ENCODE measurements at places on chromosomes 12 and 14.

DNA sequence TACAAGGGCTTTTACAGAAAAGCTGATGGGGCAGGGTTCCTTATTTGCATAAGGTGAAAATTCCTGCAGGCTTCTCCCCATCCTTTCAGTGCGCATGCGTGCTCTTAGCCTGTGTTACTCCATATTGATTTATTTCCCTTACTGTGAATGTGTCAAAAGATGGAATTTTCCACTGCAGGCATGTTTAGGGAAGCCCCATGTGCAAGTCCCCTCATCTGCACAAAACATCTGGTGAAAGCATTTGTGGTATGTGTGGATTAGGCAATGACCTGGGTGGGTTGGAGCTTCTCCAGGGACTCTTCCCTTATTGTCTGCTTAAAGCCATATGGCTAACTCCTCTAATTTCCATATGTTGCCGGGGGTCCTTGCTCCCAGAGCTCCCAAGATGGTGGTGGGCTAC, 912.7 kb upstream of the LRFN5 start:
- no peak for DNase-seq

DNA sequence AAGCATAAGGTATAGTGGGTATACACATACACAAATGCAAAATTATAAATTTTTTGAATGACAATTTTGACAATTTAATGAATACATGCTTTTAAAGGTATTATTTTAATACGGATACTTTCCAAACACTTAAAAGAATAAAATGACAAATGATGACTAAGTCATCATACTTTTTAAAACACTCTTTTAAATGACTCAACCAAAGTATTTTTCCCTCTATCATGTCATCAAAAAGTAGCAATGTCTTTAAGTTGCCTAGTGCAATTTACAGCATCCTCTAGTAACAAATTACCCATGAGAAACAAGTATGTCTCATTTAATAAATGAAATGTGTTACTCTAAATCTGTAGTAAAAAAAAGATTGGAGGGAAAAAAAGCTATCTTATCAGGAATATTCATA, 73.3 kb downstream of the RPS6KA5 start:
- no peak for DNase-seq

DNA sequence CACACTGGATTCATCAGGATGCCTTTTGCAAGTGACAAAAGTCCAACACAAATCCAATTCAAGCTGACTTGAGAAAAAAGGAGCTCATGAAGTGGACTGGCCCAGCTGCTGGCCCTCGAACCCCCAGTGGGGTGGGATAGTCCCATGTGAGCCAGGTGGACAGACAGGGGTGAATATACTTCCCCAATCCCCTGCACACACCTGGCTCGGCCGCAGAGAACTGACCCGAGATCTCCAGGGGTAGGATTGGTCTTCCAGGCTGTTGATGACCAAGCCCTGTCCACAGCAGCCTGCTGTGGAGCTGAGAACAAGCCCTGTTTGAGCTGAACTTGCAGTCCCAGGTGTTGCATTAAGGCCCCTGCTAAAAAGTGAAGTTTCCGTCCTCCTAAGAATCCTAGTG, 56.2 kb downstream of the TPCN1 start:
- no peak for DNase-seq

- DNase-seq = peak; percentile 16
Observed at GRCh38 chr14:66495218-66496098, 9.3 kb downstream of the CCDC196 start.

DNA sequence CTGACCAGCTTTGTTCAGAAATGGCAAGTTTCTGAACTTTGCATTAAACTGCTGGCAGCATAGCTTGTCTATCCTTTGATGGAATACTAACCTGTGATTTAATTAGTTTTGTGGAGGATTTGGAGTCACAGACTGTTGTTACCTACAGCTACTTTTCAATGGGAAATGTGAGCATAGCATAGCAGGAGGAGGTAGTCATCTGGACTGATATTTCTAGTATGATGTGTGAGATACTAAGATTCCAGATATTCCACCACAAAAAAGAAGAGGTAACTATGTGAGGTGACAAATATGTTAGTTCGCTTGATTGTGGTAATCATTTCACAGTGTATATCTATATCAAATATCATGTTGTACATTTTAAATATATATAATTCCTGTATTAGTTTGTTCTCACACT, 833.0 kb downstream of the SLC6A15 start:
- DNase-seq = no peak
